ENCODE measurements at places on chromosomes 12 and 14.

DNA sequence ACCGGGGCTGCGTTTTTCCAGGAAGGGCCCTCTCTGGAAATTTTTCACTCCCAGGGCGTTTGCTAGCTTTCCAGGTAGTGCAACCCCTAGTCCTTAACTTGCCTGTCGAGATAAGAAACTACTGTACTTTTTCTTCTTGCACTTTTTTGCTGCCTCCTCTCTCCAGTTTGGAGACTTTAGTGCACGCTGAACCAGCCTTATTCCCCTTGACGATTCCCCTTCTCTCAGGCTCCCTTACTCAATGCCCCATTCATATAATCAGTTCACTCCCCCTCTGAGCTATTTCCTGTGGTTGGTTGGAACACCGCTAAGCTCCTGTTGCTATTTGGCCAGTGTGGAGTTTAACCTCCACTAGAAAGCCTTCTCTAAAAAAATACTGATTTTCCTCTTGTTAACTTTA, 682 bp downstream of the CREBL2 start:
- DNase-seq: peak; percentile 38

DNA sequence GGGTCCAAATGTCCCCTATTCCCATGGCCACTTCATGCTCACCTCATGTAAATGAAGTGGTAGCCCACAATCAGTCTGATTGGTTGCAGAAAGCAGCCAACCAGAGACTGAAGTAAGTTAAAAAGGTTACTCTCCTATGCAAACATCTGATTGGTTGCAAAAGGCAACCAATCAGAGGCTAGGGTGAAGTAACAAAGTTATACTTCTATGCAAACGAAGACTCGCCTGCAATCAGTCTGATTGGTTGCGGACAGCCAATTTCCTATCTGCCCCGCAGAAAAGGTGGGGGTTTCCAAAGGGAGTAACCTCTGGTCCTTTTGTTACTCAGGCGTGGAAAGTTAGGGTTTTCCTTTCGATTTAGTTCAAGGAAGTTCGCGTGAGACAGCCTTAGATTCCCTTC, 208.1 kb upstream of the NEDD1 start:
- DNase-seq: no peak

GRCh38 chr12:115227137-115227615, 543.2 kb upstream of the TBX3 start:
- no peak for DNase-seq

DNA sequence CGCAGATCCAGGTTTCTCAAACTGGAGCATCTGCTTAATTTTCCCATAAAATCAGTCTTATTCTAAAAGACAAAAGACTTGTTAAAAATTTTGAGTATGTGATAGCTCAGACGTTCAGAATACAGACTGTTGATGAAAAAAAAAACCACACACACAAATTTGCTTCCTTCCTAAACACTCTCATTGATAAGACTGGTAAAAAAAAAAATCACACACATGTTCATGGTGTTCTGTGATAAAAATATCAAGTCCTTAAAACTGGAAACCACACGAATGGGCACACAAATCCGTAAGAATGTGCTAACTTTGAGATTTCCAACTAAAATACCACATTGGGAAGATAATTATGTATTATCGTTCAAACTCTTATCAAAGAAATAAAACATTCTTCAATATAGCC, 6.7 kb upstream of the ARID4A start:
- DNase-seq: no peak

DNA sequence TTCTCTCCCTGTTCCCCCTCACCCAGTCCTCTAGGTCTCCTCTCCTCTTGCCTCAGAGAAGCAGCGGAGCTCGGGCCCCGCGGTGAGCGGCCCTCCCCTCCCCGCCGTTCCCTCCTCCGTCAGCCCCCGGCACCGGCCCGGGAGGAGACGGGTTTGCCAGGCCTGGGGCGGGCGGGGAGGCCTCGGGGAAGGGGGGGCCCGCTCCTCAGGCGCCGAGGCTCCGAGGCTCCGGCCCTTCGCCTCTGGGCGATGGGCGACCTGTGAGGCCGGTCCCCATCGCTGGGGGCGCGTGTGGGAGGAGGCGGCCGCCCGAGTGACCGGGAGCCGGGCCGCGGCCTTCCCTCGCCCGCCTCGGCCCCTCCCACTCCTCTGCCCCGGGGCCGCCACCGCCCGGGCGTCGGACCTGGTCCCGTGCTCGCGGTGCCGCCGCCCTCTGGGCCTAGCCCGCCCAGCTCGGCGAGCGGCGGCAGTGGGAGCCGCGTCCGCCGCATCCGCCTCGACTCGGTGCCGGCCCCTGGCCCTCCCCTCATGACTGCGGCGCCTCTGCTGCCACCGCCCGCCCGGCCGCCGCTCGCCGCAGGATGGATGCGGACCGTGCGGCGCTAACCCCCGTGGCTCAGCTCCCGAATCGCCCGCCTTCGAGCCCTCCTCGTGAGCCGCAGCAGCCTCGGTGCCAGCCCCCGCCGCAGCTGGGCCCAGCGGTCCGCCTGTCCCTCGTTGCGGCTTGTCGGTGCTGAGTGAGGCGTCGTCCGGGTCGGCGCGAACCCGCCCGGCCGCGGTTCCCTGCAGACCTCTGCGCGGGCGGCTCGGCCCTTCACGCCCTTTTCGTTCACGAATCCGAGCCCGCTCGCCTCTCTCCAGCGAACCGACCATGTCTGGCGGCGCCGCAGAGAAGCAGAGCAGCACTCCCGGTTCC, 574 bp downstream of the WNK1 start:
- peak; percentile 72 for DNase-seq

Data from left hindlimb (tissue), 1 donor.